M059J (cell line): ENCODE measurements at places on chromosomes 2 and 18. TPM values are rescaled to one million over a fixed set of nuclear protein-coding genes. Genes with fewer than 3 reads are reported as not detected.
A peak's percentile ranks its signal among the peaks of the same experiment; 100 is the strongest.

GRCh38 chr2:126776255-126776654 lies 120.3 kb downstream of the GYPC start:
- DNase-seq: no peak

DNA sequence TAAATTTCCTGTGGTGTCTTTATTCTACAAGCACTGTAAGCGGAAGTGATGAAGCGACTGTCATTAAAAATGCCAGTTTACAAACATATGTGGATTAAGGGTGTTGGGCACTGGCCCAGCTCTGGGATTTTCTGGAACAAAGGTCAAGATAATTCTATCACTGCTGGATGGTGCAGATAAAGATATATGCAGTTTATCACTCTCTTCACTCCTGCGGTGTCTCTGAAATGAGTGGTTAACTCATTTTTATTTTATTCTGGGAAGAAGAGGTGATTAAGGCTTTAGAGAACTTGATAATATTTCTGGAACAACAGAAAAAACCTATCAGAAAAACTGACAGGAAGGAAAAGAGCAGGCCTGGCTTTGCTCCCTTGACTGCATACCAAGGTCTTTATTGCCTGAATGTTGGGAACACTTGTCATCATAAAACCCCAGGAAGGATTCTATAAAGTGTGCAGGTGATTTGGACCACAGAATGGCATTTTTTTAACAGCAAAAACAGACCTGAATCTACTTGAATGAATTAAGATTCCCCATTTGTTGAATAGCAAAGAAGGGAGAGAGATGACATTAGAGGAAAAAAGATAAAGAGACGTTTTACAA lies 32.4 kb downstream of the ABCB11 start:
- peak; percentile 19 for DNase-seq

DNA sequence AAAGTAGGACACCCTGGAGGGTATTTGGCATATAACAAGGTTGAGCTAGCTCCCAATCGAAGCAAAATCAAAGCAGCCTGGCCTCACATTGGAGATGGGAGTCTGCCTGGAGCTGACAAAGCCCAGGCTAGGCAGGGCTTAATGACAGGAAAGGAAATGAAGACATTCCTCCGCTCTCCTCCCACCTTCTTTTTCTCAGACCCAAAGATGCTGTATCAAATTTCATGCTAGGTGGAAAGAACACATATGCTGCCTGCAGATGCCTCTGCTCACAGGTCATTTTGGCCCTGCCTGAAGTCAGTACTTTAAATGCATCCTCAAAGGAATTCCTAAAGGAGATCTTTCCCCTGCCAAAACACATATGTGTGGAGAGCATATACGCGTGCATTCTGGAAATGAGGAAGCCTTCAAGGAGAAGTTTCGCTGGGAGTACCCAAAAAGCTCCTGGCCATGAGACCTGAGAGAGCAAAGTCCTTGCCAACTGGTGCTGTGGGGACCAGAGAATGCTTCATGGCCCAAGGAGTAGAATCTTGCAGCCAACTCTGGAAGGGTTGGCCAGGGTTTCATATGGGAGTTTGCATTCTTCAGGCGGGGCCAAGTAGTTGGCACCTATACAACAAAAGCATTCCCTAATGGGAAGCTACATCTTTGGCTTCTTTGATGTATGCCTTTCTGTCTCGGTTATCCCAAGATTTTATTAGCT lies 88.0 kb downstream of the AQP4 start:
- DNase-seq: peak; percentile 16

GRCh38 chr2:176852667-176853066 lies 359.9 kb upstream of the HNRNPA3 start:
- DNase-seq: no peak

The ZNF513 gene
- total RNA-seq: 3.6 and 7.6 TPM in 2 replicates

DNA sequence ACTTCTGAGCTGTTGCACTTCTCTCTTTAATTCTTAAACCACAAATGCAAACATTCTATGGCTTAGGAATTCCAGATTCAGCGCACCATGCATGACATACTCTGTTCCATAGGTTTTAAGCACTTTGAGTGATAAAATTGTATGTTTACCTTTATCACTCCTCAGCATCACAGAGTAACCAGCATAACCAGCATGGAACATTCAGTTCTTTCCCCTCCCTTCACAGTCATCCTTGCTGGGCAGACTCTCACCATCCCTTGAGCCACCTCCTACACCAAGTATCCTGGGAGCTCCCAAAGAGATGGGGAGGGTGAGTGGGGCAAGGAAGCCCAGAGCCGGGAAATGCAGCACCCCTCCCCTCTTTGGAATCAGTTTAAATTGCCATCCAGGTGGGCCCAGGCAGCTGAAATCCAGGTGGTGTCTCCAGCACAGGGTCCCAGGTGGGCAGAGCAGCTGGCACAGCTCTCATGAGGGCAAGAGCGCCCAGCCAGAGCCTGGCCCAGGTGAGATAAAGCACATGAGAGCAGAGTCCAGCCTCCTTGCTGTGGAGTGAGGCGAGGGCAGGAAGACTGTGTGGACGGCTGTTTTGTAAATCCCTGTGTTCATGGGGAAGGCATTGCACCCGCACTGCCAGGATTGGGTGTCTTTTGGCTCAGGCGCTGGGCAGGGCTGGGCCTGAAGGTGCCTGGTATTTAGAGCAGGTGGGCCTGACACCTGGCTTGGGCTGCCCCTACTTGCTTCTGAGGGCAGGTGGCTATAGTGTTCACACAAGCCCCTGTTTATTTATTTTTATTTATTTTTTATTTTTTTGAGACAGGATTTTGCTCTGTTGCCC lies 36.8 kb downstream of the LAMA3 start:
- no peak for DNase-seq

DNA sequence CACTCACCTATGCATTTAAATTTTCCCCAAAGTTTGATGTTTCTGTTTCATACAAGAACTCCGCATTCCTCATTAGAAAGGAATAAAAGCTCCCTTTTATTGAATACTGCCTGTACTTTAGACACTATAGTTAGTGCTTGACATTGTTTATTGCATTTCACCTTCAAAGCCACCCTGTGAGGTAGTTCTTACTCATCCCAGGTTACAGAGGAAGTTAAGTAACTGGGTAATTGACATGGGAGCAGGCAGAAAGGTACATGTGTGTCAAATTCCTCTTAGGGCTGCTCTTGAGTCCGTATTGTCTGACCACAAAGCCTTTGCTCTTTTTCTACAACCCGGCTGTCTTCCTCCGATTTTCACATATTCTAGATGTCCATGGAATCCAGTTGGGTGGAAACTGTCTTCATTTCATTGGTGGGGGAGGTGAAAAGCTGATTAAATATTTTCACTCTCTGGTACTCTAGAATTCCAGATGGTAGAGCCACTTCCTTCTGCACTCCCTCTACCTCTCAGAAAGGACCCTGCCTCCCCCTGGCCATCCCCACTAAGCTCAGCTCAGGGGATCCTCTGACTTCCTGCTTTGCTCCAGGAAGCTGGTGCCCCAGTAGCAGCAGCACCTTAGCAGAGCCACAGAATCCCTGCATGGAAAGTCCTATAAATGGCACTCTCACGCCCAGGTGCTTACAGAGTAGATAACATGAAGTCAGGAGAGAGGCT lies 319.2 kb downstream of the LRATD1 start:
- DNase-seq: no peak

- DNase-seq: no peak
Measured at GRCh38 chr2:59066787-59067399, 825.8 kb upstream of the FANCL start.

The KRTCAP3 gene
- total RNA-seq: not detected in 2 replicates

DNA sequence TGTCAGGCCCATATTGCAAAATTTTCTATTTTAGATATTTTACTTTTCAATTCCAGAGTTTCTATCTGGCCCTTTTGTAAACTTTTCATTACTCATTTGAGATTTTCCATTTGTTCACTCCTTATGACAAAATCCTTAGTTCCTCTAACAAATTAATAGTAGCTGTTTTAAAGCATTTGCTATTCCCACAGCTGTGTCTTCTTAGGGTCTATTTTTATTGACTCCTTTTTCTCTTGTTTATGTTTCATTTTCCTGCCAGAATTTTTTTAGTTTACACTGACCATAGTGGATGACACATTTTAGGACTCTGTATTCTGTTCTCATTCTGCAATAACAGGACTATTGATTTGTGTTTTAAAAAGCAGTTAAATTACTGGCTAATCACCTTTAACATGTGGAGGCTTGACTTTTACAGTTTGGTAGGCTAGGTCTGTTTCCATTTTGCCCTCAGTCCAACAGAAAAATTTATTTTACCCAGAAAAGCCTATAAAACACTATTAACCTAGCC lies 30.0 kb downstream of the PID1 start:
- no peak for DNase-seq

The CCBE1 gene
- total RNA-seq: 7.2 and 7.7 TPM in 2 replicates

The CTAGE1 gene
- total RNA-seq: 0.15 TPM in 1 of 2 replicates, not detected in the other
